ENCODE measurements at places on chromosomes 11 and 22.

- DNase-seq = no peak
Measured at GRCh38 chr11:72300268-72300667, 56.3 kb upstream of the PHOX2A start.

- DNase-seq = no peak
Measured at GRCh38 chr11:75554258-75555022, 7.6 kb upstream of the SERPINH1 start.

GRCh38 chr11:16117989-16118756 lies 238.2 kb downstream of the SOX6 start:
- DNase-seq = no peak

- no peak for DNase-seq
Measured at GRCh38 chr22:39634530-39635405, 64.2 kb downstream of the CACNA1I start.

DNA sequence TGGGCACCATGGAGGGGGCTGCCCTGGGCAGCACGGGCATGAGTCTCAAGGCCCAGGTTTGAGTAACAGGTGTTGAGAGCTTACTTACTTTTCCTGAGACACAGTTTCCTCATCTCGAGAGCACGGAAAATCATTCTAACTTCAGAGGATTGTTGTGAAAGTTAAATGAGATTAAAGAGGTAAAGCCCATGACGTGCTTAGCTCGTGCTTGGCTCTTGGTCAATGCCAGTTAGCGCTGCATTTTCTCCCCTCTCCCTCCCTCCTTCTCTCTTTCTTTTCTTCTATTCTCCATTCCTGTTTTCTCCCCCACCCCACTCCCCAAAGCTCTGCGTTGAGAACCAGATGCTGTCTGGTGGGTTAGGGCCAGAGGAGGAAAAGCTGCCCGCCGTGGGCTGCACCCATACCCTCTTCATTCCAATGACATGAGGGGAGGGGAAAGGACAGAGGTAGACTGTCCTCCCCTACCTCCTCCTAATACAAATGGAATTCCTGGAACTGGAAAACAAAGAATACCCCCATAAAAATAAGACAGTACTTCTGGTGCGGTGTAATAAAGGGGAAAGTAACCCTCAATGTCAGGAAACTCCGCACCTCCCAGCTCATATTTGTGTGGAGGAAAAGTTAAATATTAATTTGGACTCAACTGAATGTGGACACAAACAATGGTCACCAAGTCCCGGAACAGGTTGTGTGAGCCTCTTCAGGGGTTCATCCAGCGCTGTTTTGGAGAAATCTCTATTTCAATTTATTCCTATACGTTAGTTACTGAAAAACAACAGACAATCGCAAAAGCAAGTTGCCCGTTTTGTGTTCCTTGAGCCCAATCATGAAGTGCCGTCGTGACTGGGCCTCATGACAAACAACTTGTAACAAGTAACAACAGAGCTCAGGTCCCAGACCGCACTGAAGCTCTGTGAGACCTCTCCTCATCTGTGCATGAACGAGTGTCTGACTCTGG lies 54.8 kb upstream of the B3GAT1 start:
- DNase-seq = no peak
